Astrocyte of the spinal cord (primary cell): ENCODE measurements at places on chromosomes 12 and 14.

DNA sequence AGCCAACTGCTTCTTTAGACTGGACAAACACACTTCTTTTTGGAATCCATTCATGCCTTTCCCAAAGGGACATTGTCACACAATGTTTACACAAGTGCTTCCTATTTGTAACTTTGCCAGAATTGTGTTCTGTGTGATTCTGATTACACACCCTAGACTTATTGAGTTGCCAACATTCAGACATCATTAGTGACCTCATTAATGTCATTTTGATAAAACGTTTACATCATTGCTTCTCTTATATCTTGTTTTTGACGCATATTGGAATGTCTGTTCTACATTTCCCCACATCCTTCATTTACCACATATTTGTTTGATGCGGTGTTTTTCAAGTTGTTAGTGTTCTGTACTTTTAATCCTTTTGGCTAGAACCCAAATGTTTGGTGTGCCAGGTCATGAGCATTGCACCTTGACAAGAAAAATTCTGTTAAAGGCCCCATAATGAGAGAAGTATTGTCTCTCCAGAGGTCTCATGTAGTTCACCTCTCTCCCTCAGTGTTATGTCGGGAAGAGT, 305.5 kb downstream of the AEBP2 start:
- peak; percentile 87 for DNase-seq

DNA sequence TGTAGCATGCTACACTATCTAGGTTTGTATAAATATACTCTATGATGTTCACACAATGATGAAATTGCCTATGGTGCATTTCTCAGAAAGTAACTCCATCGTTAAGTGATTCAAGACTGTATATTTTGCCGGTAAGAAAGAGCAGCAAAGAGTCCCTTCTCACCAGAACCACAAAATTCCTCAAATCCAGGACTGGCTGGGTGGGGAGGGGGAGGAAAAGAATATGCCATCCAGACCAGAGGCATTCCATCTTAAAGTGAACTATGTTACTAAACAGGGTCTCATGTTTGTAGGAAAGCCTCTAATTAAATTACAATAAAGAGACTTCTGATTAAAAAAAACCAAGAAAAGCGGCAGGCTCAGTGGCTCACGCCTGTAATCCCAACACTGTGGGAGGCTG, 11.5 kb downstream of the UBE2N start:
- no peak for DNase-seq

DNA sequence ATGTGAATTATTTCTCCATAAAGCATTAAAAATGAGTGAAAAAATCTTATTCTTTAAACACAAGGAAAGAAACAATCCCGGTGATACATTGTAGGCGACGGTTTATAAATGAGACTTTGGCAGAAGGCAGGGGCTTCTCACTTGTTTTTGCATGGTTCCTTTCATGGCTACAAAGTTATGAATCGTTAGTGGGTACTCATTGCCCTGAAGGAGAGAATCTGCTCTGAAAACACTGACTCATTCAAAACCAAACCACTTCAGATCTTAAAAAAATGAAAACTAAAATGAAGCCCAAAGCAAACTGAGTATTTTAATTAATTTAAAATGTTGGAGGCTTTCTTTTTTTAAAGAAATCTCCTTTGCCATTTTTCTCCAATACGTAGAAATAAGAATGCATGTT, 41.4 kb upstream of the AMIGO2 start:
- DNase-seq: peak; percentile 64

- DNase-seq: no peak
Observed at GRCh38 chr14:60175255-60175902, 10.2 kb upstream of the DHRS7 start.

- no peak for DNase-seq
Observed at GRCh38 chr14:73973497-73973896, 23.4 kb downstream of the COQ6 start.

DNA sequence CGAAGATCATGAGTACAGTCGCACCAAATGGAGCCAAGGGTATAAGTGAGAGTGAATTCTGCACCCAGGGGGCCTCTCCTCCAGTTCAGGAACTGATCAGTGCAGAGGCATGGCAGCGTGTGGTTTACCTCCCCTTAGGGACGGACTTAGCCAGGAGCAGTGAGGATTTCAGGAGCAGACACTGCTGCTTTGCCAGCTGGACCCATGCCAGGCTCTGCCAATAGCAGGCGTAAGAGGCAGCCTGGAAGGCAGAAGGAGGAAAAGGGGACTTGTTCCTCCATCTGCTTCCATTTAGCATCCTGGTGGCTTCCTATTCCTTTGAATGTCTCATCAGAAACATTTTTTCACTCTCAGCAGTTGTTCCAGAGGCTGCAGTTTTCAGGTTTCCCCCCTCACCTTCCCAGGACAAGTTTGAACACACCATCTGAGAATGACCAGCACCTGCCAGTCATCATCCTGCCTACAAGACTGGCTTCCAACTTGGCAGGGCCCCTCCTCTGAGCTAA, 137.0 kb upstream of the LMNTD1 start:
- no peak for DNase-seq

GRCh38 chr12:108133482-108133881, 4.4 kb downstream of the WSCD2 start:
- DNase-seq: no peak

DNA sequence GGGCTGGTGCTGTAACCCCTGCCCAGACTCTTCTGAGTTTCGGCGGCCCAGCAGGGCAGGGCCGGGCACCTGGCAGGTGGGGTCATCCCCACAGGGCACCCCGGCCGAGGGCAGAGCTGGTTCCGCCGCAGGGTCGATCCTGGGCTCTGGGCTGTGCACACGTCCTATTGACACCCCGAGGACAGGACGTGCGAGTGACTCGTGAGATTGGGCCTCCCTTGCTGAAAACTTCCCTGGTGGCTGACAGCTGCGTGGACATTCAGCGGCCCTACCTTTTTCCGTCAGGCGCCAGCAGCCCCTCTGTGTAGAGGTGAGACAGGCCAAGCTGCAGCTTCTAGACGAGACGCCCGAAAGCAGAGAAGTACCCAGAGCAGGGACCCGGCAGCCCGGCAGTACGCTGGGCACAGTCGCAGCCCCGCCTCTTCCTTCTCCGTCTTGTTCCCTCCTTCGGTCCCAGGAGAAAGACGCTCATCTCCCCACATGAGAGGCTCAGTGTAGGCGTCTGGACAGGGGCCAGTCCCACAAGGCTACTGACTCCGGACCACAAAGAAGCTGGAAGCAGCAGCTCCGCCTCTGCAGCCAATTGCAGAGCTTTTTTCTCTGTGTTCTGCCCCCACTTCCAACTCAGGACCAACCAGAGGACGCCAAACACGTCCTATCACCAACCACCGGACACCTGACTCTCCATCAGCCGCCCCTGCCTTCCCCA, at the start of gene LRCOL1:
TSS of gene LRCOL1 (minus strand) at position 532 of the 709 bp plus-strand sequence. CDS start 4,331 bp downstream, outside the sequence.
- peak; percentile 88 for DNase-seq

- no peak for DNase-seq
Observed at GRCh38 chr14:51901475-51902024, 41.1 kb downstream of the GNG2 start.

- DNase-seq: no peak
Observed at GRCh38 chr12:114672817-114673168, 11.2 kb downstream of the TBX3 start.

GRCh38 chr12:6262623-6263022, 47.9 kb upstream of the PLEKHG6 start:
- no peak for DNase-seq

- DNase-seq: no peak
Observed at GRCh38 chr14:100320157-100320856, 2.8 kb upstream of the SLC25A47 start.

- peak; percentile 56 for DNase-seq
Observed at GRCh38 chr12:62640910-62641448, 174.4 kb downstream of the MON2 start.

DNA sequence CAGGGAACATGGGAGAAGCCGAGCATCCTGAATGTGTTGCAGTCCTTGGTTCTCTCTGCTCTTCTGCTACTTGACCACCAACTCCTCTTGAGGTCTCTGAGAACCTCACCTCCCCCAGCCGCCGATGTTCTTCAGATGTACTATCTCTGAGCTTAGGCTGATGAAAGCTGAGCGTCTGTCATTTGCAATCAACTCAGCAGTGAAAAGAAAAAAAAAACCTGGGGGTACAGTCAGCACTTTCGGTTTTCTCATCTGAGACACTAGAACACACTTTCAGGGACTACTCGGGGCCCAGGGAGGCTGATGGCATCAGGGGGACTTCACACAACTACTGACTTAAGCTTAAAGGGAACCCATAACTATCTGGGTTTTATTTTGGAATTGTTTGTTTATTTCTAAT, 9.6 kb upstream of the FLVCR2 start:
- DNase-seq: no peak

DNA sequence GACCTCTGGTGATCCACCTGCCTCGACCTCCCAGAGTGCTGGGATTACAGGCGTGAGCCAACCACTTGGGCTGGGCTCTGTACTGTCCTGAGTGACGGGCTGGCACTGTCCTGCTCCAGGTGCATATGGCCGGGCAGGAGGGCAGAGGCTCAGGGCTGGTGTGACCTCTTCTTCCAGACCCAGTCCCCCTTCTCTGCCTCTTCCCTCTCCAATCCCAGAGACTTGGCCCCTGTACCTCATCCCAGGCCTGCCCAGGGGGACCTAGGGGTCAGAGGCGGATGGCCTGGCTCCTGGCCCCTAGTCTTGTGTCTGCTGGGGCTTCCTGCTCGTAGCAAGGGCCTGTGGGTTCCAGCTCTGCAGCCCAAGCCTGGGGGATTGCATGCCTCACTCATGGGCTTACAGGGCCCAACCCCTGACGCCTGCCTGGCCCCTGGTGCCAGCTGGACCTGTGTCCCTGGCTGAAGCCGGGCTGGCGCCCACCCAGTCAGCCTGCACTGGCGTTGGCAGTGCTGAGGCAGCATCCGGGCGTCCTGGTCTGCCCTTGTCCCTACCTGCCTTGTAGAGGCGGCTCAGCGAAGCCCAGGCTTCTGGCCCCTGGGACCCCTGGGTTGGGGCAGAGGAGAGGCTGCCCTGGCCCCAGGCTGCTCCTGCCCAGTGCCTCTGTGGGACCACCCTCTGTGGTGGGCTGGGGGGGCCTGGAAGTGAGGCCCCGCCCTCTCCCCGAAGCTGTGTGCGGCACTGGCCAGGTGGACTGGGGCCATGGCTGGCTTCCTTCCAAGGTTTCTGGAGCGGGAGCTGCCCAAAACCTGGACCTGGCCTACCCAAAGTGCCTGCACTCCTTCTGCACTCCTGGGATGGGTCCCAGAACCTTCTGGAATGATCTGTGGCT, 4.3 kb downstream of the TEDC1 start:
- DNase-seq: no peak

DNA sequence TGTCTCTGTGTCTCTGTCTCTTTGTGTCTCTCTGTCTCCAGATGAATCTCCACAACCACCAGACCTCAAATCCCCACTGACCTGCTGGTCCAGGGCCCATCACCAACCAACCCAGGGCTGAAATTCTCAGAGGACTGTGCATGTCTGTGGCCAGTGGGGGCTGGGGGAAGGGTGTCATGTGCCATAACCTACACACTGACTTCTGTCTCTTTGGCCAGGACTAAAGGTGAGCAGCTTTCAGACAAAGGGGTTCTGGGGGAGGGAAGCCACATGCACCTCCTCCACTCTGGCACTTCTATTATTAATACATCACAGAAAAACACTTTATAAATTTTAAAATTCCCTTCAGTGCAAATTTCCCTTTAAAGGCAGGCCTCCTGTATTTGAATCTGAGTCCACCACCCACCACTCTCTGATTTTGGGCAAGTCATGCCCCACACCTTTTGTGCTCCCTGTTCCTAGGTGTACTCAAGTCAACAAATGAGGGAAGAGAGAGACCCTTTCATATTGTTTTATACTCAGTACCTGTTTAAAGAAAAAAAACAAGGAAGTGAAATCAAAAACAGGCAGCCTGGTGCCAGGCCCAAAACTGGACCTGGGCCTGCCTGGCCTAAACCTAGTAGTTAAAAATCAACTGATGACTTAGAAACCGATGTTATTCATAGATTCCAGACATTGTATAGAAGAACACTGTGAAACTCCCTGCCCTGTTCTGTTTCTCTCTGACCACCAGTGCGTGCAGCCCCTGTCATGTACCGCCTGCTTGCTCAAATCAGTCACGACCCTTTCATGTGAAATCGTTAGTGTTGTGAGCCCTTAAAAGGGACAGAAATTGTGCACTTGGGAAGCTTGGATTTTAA, 80.2 kb downstream of the TUNAR start:
- DNase-seq: no peak

GRCh38 chr14:60254176-60254575, 5.2 kb downstream of the PPM1A start:
- DNase-seq: no peak

GRCh38 chr14:73814153-73814552, 37.5 kb upstream of the PTGR2 start:
- DNase-seq: no peak
